ENCODE measurements at places on chromosomes 12 and 14.

DNA sequence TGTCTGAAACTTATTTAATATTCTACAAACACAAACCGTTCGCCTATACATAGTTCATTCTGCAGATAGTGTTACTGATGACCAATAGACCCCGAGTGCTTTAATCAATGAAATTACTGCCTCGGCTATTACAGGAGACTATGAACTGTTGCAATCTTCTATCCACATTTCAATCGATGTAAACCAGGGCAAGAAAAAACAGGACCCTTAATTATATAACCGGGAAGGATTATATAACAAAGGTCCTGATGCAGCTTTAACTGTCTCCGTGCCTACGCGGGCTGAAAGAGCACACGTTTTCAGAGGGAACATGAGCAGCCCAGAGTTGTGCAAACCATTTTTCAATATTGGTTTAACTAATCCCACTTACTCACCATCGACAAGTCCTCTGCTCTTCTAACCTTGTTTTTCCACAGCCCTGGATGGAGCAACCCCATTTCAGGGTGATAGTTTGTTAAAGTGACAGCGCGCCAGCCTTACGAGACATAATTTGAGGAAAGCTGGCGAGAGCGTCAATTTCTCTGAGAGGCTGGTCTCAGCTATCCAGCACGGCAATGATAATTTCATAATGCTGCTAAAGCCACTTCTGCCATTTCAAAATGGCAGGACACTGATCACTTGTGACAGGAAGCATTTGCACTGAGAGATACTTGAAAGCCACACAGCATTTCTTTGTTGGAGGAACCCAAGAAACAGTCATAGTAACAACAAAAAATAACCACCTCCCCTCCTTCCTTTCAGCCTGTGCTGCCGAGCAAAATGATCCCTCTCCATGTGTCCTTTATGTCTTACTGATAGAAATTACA is 184.6 kb downstream of the FOXN3 start:
- DNase-seq, result no peak

DNA sequence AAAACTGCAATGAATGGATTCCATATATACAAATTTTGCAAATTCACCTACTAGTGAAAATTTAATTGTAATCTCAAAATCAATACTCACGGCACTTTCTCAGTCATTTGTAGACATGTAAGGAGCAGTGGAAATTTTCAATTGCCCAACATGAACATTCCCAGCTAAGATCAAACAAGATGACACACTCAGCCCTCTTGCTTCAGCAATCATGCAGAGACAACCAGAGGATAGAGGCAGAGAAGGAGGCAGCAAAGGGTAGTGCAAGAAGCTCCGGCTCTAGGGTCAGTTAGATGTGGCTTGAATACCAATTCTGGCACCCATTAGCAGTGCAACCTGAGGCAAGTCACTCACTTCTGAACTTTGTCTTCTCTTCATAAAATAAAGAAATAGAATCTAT is 91.5 kb upstream of the SLC35F4 start:
- DNase-seq, result no peak

DNA sequence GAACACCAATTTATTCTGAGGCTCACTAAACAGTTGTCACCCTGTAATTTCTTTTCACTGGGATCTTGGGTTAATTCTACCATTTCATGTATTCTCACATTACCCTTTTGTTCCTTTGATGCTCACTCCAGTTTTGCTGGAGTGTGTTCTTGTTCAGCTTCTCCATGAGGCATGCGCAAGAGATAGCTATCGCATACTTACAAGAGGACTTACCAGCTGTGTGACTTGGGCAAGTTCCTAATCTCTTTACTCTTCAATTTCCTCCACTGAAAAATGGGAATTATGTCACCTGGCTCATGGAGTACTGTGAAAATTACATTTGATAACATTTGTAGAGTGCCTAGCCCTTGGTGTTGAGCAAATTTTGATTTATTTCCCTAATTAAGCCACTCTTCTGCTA is 56.5 kb upstream of the JDP2 start:
- no peak for DNase-seq

DNA sequence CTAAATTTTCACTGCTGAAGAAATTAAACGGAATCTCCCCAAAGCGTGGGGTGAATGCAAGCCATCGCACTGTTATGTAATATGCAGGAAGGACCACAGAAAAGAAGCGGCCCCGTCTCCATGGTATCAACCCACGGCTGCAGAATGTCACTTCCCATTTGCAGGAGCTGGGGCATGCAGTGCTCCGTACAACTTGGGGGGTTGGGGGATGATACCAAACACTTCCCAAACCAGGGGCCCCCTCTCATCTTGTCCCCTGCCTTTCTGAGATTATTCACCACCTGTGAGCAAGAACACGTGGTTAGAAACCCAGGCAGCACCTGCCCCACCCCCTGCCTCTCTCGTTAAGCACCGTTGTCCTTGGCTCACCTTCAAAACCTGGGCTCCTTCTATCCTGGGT is 505.1 kb upstream of the TMEM132C start:
- no peak for DNase-seq

DNA sequence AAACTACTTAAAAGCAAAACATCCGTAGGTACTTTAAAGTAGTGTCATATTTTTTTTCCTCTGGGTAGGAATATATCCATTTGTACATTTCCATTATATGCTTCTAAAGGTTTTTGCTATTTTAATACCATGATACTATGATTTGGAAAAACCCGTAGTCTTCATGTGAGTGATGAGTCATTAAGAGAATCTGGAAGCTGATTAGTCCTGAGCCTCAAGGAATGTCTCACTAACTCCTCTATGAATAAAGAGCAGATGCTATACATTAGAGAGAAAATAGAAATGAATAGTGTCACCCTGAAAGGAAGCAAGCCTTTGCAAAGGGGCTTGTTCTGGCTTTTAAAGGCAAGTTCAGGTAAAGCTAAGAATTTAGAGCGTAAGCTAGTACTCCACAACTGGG is 432.1 kb downstream of the CCDC91 start:
- no peak for DNase-seq
